Heart right ventricle (tissue), 16 donors: ENCODE measurements at places on chromosomes 5 and 9. TPM values are rescaled to one million over a fixed set of nuclear protein-coding genes. Genes with fewer than 3 reads are reported as not detected.

DNA sequence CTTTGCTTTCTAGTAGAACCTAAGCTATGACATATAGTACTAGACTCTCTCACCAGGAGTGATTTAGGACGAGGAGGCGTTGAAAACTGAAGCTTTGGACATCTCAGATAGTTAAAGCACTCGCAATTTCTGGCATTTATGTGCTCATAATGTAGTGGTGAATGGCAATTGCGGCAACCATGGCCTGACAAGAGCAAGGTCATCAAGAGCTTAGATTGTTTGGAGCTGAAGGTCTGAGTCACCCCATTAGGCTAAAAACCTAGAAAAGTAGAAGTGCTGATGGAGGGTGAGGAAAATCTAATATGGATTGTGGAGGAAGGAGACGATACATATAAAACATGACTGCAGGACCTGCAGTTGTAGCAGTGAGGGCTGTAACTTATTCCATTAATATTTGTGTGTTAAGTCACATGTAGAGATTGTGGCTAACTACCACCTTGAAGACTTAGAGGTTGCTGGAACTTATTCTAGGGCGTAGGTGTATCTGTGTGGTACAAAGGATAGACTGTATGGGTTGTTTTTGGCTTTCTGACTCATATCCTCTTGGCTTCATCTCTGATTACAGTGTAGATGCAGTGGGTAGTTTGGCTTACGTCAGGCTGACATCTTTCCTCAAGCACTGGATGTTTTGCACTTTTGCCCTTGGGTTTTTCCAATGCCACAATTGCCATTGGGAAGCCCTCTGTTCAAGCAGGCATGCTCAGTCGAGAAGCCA lies 138.9 kb upstream of the CDKN2B start:
- H3K4me3 ChIP-seq, result no peak overlapping the region
- no peak overlapping the region for H3K27ac ChIP-seq
- H3K4me1 ChIP-seq, result no peaks in the 10 kb centered on the region
- H3K27me3 ChIP-seq, result no peaks in the 10 kb centered on the region
- no peak for DNase-seq

- H3K27me3 ChIP-seq, result no peaks in the 10 kb centered on the region
- no peaks in the 10 kb centered on the region for H3K4me1 ChIP-seq
- no peak overlapping the region for H3K27ac ChIP-seq
Measured at GRCh38 chr9:27367921-27368315, 71.0 kb upstream of the EQTN start.

DNA sequence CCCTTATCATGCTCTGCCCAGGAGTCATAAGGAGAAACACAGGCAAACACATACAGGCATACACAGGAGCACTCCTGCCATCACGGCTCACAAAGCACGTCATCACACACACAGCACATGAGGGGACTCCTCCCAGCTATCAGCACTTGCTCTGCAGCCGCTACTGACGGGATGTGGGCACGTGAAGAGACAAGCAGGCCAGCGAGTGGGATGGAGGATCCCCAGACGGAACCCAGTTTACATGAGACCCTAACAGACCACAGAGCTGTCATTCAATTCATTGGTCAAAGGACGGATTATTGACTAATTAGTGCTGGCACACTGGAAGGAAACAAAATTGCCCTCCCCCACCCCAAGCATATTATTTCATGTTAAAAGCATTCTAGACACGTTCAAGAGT lies 53.6 kb downstream of the SEMA4D start:
- H3K36me3 ChIP-seq, result no peaks in the 10 kb centered on the region
- H3K4me3 ChIP-seq, result no peak overlapping the region
- no peak for DNase-seq
- H3K4me1 ChIP-seq, result peaks cover 11% of the 10 kb centered on the region
- H3K27me3 ChIP-seq, result no peaks in the 10 kb centered on the region

DNA sequence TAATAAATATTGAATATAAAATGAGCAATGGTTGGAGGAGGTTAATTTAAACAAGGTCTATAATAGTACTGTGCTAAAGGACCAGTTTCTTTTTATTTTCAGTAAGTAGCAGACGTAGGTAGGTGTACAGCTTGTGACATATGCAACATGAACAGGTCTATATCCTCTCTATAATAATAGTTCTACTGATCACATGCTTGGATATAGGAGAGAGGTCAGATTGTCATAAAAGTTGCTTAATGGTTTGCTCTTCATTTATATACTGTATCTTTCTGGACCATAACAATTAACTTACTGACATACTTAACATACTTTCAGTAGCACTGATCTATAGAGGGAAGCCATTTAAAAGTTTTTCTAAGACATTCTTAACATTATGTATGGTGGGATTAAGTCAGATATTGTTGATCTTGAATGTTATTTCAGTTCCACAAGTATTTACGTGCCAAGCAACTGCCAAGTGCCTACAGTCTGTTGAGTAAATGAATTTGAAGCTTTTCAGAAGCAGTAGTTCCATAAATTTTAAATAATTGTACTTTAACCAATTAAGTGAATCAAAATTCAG lies 68.0 kb downstream of the DENND4C start:
- peaks cover 69% of the 10 kb centered on the region for H3K36me3 ChIP-seq
- H3K27ac ChIP-seq, result no peak overlapping the region
- DNase-seq, result no peak
- H3K27me3 ChIP-seq, result no peaks in the 10 kb centered on the region
- no peak overlapping the region for H3K4me3 ChIP-seq
- no peaks in the 10 kb centered on the region for H3K4me1 ChIP-seq

- H3K4me3 ChIP-seq, result no peak overlapping the region
- DNase-seq, result no peak
- no peaks in the 10 kb centered on the region for H3K27me3 ChIP-seq
- no peaks in the 10 kb centered on the region for H3K4me1 ChIP-seq
- no peak overlapping the region for H3K27ac ChIP-seq
Measured at GRCh38 chr5:58752104-58752503, 169.2 kb downstream of the RAB3C start.

GRCh38 chr5:134022333-134022732 lies 17.6 kb upstream of the VDAC1 start:
- no peaks in the 10 kb centered on the region for H3K27me3 ChIP-seq
- no peak overlapping the region for H3K27ac ChIP-seq
- no peak overlapping the region for H3K4me3 ChIP-seq
- H3K4me1 ChIP-seq, result no peaks in the 10 kb centered on the region
- no peaks in the 10 kb centered on the region for H3K36me3 ChIP-seq
- no peak for DNase-seq

GRCh38 chr5:40828690-40829661 lies 6.0 kb downstream of the RPL37 start:
- H3K27ac ChIP-seq, result no peak overlapping the region
- no peaks in the 10 kb centered on the region for H3K36me3 ChIP-seq
- H3K27me3 ChIP-seq, result no peaks in the 10 kb centered on the region

GRCh38 chr5:156479849-156480248 lies 152.9 kb downstream of the SGCD start:
- H3K4me1 ChIP-seq, result peaks cover 19% of the 10 kb centered on the region
- no peaks in the 10 kb centered on the region for H3K27me3 ChIP-seq
- no peak overlapping the region for H3K27ac ChIP-seq
- no peak for DNase-seq
- no peak overlapping the region for H3K4me3 ChIP-seq

- no peak overlapping the region for H3K4me3 ChIP-seq
- no peaks in the 10 kb centered on the region for H3K36me3 ChIP-seq
- no peak for DNase-seq
- no peak overlapping the region for H3K27ac ChIP-seq
- H3K27me3 ChIP-seq, result no peaks in the 10 kb centered on the region
Measured at GRCh38 chr5:93322974-93323860, 257.8 kb downstream of the NR2F1-AS1 start.

- peaks cover 43% of the 10 kb centered on the region for H3K4me1 ChIP-seq
- DNase-seq, result no peak
- peak overlapping the region; percentile 94 for H3K27ac ChIP-seq
- H3K27me3 ChIP-seq, result no peaks in the 10 kb centered on the region
Measured at GRCh38 chr9:129962889-129963703, 79.9 kb downstream of the FNBP1 start.

GRCh38 chr5:168989731-168990505 lies 311.0 kb downstream of the SLIT3 start:
- no peaks in the 10 kb centered on the region for H3K27me3 ChIP-seq
- DNase-seq, result no peak
- no peak overlapping the region for H3K27ac ChIP-seq
- no peak overlapping the region for H3K4me3 ChIP-seq
- H3K4me1 ChIP-seq, result peaks cover 4% of the 10 kb centered on the region
- H3K36me3 ChIP-seq, result no peaks in the 10 kb centered on the region

GRCh38 chr5:175842506-175842905 lies 28.9 kb upstream of the CPLX2 start:
- no peaks in the 10 kb centered on the region for H3K36me3 ChIP-seq
- no peak for DNase-seq
- no peak overlapping the region for H3K27ac ChIP-seq
- H3K4me3 ChIP-seq, result no peak overlapping the region
- peaks cover 17% of the 10 kb centered on the region for H3K27me3 ChIP-seq

- no peak overlapping the region for H3K4me3 ChIP-seq
- H3K36me3 ChIP-seq, result no peaks in the 10 kb centered on the region
- peaks cover 5% of the 10 kb centered on the region for H3K4me1 ChIP-seq
- H3K27ac ChIP-seq, result no peak overlapping the region
Measured at GRCh38 chr9:69443178-69443577, 118.2 kb downstream of the ENTREP1 start.

Gene LAMC3
- total RNA-seq, result 5.4 TPM

Gene ST8SIA4
- 5.7 TPM for total RNA-seq

Gene DPYSL3
- 20.1 TPM for total RNA-seq
